Urinary bladder (tissue), 4 donors: ENCODE measurements at places on chromosomes 2 and 18.

DNA sequence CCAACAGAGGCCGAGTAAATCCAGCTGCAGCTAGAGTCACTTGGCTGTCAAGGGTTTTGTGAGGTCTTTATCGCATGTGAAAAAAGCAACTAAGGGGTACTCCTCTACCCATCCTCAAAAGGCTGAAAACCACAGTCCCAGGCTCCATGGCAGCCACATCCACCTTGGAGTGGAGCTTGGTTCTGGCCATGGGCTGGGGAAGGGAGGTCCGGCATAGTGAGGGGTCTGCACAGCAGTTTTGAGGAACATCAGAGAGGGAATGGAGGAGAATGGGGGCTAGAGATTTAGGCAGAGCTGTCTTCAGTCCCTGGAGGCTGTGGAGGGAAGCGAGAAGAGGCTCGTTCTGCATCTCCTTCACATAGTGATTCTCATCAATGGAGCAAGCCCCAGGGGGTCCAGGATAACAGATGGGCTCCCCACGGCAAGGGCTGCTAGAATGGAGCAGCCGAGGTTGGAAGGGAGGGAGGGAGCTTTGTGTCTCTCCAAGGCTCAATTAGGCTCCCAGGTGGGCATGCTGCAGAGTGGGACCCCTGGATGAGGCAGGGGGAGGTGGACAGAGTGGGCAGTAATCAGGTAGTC is 21.0 kb downstream of the MROH2A start:
- DNase-seq: no peak

GRCh38 chr2:175619179-175620045 is 382.7 kb downstream of the LNPK start:
- no peak for DNase-seq

- no peak for DNase-seq
Observed at GRCh38 chr18:74831571-74832250, 234.0 kb downstream of the ZNF407 start.

DNA sequence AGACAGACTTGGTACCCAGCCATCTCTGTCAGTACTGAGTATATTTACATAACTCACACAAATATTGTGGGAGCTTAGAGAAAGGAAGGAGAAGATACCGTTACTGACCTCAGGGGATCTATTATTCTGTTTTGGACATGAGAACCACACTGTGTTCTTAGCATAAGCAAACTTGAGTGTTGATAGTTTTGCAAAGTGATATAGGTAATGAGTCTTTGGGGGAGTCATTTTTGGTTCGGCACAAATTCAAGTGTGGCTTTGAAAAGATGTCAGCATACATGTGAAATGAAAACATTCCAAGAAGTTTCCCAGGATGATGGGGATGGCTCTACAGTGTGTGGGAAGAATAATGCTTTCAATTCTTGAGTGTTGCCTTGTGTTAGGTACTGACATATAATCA is 24.1 kb downstream of the SMARCAL1 start:
- DNase-seq: no peak

- no peak for DNase-seq
Observed at GRCh38 chr2:16624436-16624780, 41.2 kb downstream of the CYRIA start.

DNA sequence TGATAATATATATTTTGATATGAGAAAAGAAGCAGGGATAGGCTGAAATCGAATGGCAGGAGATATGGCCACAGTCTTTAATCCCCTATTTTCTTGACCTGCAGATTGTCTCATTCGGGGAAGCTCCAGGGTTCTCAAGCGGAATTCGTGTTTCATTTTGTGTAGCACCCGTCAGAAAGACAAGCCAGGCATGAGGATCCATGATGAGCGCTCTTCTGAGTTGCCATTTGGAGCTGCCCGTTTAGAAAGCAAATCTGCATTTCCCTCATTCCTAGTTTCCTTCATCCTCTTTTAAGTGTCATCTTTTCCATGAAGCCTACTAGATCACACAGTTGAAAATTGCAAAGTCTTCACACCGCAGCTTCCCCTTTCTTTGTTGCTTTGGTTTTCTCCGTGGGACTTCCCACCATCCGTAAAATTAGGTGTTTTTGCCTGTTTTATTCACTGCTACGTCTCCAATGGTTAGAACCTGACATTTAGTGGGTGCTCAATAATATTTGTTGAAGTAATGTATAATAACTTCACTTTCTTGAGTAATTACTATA is 16.9 kb downstream of the HNMT start:
- DNase-seq: no peak

DNA sequence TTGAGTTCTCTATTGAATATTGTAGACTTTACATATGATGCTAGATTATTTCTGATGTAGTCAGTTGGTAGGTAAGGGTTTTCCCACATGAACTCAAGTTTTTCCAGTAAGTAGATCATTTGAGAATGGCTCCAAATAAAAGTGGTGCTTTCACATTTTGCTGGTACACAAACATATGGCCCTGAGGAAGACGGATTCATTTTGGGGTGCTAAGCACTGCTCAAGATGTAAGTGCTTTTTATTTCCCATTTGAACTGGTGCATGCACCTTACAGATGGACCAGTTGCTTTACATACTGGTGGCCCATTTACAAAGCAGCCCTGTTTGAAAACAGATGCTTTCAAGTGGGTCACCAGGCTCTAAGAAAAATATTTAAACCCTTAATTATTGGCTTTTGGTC is 266.7 kb downstream of the MEIS1 start:
- no peak for DNase-seq

DNA sequence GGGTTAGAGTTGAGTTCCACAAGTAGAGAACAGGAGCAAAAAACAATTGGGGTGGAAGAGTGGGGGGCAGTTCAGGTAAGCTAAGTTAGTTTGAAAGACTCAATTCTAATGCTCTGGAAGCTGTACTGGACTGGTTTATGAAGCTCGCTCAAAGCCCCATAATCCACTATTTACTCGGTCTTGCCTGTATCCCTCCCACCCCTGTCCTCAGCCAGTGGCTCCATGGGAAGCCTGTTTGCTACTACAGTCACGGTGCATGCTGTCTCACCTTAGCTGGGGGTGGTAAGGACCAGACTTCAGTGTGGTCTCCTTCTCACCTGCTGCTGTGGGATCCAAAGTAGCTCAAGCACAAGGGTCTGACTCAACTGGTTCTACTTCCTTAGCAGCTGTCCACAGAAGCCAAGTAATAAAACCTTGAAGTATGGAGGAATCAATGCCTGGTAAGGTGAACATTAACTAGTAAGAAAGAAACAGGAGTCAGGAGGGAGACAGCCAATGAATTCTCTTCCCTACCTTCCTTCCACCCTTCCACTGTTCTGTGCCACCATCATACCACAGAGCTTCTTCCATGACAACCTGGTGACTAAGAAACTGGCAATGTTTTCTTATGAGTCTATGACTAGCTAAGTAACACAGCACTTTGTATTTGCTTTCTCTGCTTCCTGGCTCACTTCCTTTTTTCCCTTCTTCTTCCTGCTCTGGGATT is 230.8 kb downstream of the SRBD1 start:
- no peak for DNase-seq

DNA sequence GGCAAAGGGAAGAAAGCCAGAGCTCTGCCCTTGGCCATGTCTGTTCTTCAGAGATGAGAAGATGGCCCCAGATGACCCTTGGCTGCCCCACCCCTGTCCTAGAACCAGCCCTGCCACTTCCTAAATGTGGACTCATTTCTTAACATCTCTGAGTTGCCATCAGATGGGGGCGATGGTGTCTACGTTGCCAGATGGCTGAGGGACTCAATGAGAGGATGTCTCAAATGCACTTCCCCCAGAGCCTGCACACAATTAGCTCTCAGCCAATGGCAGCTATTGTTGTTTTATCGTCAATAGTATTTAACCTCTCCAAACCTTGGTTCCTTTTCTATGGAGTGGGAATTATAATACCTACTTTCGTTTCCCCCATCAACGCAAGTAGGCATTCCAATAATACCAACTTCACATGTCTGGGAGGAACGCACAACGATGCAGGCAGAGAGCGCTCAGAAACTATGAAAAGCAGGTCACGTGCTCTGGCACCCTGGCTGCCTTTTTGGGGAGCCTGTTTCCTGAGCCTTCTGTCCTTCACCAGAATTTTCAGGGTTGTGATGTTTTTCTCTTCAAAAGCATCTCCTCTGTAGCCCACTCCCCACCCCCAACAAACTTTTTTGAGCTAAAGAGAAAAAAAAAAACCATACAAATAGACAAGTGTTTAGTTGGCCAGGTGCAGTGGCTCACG is 100.3 kb downstream of the MCFD2 start:
- no peak for DNase-seq

- DNase-seq: no peak
Observed at GRCh38 chr2:196635156-196635555, 4.4 kb upstream of the CCDC150 start.

- DNase-seq: no peak
Observed at GRCh38 chr18:79874553-79875530, 76.6 kb downstream of the SLC66A2 start.

DNA sequence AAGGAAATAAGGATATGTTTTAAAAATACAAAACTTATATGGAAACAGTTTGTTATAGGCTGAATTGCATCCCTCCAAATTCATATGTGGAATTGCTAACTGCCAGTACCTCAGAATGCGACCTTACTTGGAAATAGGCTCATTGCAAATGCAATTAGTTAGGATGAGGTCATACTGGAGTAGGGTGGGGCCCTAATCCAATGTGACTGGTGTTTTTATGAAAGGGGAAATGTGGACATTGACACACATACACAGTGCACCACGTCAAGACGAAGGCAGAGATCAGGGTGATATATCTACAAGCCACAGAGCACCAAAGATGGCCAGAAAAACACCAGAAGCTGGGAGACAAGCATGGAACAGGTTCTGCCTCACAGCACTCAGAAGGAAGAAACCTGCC is 494.2 kb downstream of the TSN start:
- DNase-seq: no peak

GRCh38 chr2:45084361-45085020 is 75.2 kb upstream of the SIX2 start:
- no peak for DNase-seq

GRCh38 chr2:239230318-239231052 is 170.3 kb downstream of the HDAC4 start:
- DNase-seq: no peak

GRCh38 chr2:111246620-111247061 is 125.9 kb downstream of the BCL2L11 start:
- no peak for DNase-seq

DNA sequence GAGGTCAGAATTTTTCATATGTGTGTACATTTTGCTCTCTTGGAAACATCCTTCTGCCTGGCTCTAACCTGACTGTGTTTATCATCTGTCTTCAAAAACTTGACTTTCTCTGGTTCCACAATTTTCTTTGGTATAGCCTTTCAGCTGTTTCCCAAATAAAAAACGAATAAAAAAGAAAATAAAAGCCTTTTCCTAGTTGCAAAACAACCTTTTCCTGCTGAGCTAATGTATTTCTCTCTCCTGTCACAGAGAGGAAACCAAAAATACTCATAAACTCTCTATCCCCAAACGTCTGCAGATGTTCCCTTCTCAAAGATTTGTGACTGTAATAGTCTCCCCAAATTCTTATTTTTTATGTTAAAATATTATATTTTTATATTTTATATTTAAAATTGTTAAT is 505.3 kb upstream of the SLC39A10 start:
- DNase-seq: no peak

- no peak for DNase-seq
Observed at GRCh38 chr2:201150454-201151020, 32.4 kb upstream of the CASP10 start.

- no peak for DNase-seq
Observed at GRCh38 chr2:21260311-21260710, 136.5 kb downstream of the TDRD15 start.

DNA sequence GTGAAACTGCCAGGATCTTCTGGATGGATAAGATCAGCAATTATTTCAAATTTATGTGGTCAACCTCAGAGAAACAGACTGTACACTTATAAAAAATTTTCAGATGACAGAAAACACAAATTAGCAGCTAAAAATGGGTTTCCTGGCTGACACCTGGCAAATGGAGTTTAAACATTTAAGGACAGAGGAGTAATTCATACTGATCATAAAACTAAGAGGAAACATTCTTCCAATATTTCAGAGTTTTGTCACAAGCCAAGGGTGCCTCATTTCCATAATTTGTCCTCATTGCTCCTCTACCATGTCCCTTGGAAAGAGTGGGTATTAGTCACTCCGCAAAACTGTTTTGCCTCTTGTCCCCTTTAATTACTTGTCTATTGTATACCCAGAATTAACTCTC is 70.2 kb downstream of the TMEFF2 start:
- no peak for DNase-seq

DNA sequence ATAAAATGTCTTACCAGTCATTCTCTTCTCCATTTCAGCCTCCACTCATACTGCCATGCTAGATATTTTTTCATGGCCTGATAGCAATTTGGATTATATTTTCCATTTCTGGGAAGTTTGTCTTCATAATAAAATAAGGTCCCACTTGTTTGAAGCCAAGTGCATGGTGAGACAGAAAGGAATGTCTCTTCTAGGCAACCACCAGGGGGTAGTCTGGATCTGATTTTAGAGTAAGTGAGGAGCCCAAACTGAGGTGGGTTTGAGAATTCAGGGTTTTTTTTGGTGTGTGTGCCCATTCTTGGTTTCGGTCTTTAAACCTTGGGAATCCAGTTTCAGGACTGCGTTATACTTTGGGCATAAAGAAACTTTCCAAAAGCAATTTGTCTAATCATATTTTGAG is 315.5 kb downstream of the RPRM start:
- no peak for DNase-seq

- no peak for DNase-seq
Observed at GRCh38 chr18:25256439-25256838, 95.5 kb downstream of the ZNF521 start.

DNA sequence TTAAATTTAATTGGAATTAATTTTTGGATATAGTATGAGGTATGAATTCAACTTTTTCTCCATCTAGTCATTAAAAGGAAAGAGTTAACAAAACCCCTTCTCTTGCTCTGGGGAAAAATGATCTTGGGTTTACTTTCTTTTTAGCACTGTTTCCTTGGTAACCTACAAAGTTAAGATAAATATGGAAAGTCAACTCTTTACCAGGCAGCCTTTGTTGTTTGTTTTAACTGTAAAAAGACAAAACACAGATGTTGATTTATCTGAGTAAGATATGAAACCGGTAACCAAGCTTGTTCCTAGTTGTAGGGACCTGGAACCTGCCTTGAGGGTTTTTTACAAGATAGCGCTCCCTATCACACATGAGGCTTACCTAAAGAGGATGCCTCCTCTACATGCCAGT is 10.1 kb upstream of the SANBR start:
- no peak for DNase-seq

GRCh38 chr2:158143703-158144360 is 42.2 kb downstream of the UPP2 start:
- no peak for DNase-seq

GRCh38 chr2:134232868-134233727 is 20.8 kb upstream of the MGAT5 start:
- DNase-seq: no peak

- no peak for DNase-seq
Observed at GRCh38 chr18:3604498-3605408, 154.8 kb downstream of the TGIF1 start.

- no peak for DNase-seq
Observed at GRCh38 chr2:120444691-120445240, 98.8 kb downstream of the INHBB start.

GRCh38 chr2:45343251-45344017 is 267.6 kb downstream of the SRBD1 start:
- no peak for DNase-seq
